ENCODE measurements at places on chromosomes 11 and 22.

DNA sequence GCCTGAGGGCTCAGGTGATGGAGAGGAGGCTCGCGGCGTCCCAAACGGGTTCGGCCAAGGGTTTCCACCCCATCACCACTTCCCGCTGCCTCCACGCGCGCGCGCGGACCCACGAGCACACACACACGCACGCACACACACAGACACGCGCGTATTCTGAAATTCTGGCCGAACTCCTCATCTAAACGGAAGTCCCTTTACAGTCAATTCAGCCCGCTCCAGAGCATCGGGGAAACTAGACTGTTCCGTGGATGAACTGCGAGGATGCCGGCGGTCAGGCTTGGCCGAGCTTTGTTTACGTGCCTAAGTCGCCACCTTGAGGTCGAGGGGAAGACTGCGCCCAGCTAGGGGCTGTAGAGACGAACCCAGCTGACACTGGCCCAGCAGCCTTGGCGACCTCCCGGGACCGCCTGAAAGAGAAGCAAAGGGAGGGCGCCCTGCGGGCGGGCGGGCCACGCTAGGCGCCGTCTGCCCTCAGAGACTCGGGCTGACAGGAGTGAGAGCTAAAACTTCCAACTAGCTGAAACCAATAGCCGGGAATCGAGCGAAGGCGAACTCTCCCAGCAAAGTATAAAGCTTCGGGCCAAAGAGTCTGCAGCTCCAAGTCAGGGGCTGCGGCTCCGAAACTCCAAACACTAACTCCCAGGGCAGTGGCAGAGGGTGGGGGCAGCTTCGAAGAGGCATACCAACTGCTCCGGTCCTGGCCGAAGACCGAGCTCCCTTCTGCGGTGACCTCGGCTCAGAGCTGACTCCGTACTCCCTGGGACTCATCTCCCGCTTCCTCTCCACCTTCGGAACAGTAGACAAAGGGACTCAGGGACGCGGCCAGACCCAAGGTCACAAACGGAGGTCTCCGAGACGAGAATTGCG is 124.7 kb upstream of the C11orf58 start:
- DNase-seq, result peak; percentile 91

- DNase-seq, result no peak
Measured at GRCh38 chr11:84292006-84292405, 1005.8 kb upstream of the CCDC90B start.

DNA sequence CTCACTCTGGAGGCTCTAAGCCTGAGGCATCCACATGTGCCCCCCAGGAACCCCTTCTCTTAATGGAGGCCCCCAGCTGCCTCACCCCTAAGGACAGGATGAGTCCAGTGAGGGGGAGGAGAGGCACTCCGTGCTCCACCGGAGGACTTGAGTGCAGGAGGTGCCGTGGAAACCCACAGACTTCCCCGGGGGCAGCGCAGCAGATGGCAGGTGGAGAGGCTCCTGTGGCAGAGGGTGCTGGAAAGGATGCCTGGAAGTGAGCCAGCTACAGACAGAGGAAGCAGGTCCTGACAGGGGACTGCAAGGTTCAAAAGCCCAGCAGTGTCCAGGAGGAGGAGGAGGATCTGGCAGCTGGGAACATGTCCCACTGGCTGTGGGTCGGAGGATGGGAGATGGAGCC is 1384.0 kb downstream of the TBC1D22A start:
- DNase-seq, result no peak

DNA sequence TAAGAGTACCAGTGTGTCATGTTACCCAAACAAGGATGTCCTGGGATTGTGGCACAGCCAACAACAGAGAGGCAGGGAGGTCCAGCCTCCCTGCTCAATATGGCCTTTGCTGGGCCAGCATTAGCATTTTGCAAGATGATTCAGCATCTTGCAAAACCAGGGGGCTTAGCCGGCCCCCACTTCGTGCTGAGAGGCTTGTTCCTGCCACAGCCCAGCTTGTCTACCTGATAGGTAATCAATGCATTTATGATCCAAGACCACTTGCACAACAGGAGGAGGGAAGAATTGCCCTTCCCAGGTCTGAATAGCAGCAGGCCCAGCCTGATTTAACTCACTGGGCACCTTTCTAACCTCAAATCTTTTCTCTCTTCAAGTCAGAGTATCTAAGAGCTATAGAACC is 189.0 kb upstream of the SYT13 start:
- DNase-seq, result no peak

GRCh38 chr11:13317293-13318080 is 39.9 kb downstream of the BMAL1 start:
- peak; percentile 42 for DNase-seq

GRCh38 chr11:130301002-130301401 is 13.7 kb downstream of the ZBTB44 start:
- no peak for DNase-seq

DNA sequence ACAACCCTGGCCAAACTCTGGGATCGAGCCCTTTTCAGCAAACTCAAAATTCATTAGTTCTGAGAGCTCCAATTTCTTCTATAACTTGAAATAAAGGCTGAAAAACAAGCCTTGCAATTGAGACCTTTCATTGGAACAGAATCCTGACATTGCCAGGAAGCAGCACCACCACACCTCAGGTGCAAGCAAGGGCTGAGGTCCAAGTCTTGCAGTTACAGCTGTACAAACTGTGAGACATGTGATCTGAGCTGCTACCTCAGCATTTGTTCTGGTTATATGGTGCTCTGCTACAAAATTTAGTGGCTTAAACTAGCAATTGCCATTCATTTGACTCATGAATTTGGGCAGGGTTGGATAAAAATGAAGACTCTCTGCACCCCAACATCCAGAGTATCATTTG is 18.1 kb downstream of the OR5AS1 start:
- no peak for DNase-seq

DNA sequence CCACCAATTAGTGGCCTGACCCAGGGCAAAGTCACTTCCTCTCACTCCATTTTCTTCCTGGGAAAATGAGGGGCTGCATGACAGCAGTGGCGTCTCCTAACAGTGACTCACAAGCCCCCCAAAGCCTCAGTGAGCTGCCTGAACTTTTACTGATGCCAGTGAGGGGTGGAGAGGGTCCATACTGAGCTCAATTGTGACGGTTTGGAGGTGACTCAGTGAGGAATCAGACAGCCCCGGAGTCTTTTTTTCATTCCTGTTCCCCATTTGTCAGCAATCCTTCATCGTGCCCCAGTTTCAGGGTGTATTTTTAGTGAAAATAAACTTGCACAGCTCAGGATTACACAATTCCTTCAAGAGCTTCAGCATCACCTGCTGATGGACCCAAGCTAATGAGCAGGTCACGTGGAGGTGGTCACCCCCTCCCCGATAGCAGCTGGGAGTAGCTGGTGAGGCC is 30.1 kb upstream of the RASD2 start:
- no peak for DNase-seq
